ENCODE measurements at places on chromosomes 16 and 17.

DNA sequence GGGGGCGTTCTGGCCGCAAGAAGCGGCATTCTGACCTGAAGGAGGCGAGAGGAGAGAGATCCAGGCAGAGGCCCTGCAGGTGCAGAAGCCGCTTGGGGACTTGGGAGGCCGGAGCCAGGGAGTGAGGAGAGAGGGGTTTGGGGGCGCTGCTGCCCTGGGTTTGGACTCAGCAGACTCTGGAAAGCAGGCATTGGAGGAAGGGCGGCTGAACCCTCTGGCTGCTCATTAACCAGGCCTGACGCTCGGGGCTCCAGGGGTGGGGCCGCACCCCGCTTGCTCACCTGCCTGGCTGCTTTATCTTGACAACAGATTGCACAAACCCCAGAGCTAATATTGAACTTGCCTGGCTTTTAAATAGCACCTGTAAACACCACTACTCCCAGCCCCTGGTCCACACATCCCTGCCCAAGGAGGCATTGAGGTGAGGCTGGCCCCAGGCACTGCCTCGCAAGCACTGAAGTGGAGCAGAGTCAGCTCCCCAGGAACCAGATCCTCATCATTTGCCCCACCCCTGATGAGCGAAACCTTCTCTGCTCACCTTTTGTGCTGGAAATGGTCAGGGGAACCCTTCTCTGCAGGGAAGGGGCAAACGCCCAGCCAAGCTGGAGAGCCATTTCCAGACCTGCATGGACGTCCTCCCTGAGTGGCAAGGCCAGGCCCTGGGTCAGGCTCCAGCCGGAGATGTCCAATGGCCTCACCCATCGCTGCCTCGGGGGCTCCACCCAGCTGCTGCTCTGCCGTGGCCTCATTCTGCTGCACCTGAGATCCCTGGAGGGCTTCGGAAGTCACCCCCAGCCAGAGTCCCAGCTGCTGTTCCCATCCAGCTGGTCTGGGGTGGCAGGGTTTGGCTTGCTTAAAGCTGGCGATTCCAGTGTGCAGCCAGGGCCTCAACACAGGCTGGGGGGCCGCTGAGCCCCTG lies 190.2 kb upstream of the GSE1 start:
- DNase-seq, result no peak

DNA sequence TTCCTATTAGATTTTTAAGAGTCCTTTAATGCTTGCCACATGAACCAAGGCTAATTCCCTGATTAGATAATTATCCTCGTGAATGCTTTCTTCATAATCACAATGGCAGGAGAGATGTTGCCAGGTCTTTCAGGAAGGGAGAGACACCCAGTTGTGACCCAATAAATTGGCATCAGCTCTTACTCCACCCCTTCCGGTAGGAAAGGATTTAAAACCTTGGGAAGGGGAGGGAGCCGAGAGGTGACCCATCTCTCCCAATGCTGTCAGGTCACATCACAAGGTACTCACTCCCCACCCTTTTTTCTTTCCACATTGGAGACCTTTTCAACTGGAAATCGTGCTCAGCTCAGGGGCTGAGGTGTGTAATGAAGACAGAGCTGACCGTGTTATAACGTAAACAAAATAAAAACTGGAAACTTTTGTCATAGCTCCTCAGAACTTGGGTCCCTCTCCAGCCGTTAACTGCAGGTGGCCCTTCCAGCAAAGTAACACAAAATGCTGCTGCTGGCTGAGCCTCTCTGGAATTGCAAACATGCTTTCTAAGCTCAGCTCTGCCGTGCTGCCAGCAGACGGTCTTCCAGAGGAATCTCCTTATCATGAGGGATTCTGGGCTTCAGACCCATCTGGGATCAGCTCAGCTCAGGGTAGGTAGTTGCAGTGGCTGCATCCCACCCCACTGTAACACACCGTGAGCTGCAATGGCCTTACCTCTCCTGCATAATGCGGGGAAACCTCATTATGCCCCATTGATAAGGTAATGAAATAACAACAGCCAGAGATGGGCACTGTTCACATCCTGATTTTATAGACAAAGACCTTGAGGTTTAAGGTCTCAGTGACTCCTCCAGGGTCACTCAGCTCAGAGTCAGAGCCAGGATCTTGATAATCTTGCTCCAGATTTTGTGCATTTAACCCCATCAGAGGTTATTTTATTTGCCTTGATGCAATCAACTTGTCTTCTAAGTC lies 15.6 kb downstream of the TMEM100 start:
- DNase-seq, result no peak

GRCh38 chr16:66676599-66676998 lies 19.9 kb downstream of the CMTM4 start:
- no peak for DNase-seq

DNA sequence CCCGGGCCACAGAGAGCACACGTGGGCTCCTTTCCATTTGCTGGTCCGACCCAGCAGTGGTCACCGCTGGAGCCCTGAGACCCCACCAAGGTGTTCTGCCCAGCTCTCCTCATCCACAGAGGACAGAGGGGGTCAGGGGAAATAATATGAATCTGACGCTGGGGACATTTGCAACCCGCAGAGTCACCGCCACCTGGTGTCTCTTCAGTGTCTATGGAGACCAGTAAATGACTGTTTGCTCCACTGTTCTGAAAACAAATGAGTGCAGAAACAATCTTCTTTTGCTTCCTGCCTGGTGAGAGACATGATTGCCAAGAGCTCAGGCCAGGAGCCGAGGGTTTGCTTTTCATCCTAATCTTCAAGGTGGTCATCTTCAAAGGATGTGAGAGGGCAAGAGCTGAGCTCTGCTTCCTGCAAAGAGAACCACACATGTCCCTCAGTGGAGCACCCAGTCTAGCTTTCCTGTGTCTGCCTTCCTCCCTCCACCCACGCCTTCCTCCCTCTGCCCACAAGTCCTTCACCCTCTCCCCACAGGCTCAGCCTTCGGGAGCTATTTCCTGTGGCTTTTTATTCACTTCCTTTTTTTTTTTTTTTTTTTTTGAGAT lies 14.7 kb upstream of the KLHDC4 start:
- DNase-seq, result no peak

- no peak for DNase-seq
Measured at GRCh38 chr17:3891626-3892094, 1.2 kb downstream of the CAMKK1 start.

DNA sequence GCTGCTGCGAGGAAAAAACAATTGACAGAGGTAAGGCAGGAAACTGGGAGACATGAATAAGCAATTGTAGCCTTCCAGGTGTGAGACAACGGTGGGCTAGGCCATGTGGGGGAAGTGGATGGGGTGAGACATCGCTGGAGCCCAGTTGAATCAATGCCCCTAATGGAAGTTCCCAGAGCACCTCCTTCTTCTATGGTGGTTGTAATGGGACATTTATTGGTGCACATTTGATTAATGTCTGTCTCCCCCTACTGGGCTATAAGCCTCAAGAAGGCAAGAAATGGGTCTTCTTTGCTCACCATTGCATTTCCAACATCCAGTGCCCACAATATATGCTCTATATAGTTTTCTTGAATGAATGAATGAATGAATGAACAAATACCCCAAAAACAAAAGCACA lies 22.7 kb upstream of the CD300E start:
- DNase-seq, result no peak

DNA sequence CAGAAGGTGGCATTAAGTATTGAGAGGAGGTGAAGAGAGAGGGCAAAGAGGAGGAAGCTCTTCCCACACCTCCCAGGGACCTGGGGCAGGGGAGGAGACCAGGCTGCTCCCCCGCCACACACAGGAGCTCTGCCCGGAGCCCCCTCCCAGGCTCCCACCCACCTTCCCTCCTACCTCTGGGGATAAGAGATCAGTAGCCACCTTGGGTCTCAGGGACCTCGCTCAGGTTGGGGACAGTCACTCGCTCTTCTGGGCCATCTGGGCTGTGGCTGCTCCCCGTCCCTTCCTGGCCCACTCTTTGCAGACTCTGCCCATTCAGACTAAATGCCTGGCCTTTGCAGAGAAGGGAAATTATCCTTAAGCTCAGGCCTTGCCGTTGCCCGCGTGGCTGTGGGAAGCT lies 14.9 kb upstream of the C16orf74 start:
- DNase-seq, result no peak

DNA sequence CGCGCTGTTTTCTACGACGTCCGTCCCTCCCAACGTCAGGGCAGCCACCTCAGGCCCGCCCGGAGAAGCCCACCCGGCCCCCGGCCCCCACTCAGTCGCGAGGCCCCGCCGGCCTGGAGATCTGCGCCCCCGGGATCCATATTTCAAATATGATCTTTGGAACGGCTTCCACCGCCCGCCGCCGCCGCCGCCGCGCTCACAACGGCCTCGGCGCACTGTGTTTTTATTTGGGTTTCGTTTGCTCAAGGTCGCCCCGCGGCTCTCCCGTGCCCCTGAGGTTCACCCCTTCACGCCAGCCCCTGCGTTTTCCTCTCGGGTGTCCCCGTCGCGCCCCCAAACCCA lies 4.2 kb upstream of the CBX4 start:
- DNase-seq, result no peak

DNA sequence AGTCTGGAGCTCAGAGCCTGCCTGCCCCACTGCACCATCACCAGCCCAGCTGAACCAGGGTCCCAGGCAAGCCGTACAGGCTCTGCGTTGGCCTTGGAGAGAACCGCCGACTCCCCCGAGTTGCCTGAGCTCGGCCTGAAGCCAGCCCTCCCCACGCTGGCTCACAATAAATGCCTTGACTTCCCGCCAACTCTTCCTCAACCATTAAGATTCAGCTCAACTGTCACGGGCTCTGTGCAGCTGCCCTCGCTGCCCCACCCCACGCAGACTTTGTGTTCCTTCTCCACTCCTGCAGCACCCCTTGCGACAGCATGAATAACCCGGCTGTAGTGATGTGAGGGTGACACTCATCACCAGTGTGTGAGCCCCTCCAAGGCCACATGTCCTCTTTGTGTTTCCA lies 4.8 kb upstream of the QPRT start:
- no peak for DNase-seq

DNA sequence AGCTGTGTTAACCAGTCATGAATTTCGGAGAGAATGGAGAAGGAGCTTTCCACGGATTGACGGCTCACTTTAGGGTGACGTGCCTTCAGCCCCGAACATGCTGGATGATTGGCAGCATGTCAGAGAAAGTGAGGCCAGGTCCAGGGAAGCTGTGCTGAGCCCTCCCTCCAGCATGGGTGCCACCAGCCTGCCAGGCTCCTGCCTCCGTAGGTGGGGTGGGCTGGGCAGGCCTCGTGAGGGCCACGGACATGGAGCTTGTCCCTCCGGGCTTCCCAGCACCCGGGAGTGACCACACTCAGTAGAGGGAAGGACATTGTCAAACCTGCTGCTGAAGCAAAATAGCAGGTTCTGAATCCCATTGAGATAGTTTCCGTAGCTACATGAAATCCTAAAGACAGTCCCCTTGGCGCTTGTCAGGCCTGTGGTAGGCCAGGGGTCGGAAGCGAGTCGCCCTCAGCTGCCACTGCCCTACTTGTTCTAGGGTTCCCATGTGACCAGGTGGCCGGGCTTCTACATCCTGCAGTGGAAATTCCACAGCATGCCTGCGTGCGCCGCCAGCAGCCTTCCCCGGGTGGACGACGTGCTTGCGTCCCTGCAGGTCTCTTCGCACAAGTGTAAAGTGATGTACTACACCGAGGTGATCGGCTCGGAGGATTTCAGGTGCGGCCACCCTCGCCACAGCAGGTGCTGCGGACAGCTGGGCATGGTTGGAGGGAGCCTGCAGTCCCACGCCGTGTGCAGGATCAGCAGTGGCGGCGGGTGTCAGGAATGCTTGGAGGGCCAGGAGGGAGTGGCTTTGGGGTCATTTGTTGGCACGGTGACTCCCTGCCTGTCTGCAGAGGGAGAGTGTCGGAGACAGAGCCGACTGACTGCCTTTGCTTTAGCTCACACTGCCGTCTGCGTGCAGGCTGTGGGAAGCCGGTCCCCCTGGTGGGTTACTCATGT lies 72.3 kb downstream of the SEC14L1 start:
- no peak for DNase-seq

DNA sequence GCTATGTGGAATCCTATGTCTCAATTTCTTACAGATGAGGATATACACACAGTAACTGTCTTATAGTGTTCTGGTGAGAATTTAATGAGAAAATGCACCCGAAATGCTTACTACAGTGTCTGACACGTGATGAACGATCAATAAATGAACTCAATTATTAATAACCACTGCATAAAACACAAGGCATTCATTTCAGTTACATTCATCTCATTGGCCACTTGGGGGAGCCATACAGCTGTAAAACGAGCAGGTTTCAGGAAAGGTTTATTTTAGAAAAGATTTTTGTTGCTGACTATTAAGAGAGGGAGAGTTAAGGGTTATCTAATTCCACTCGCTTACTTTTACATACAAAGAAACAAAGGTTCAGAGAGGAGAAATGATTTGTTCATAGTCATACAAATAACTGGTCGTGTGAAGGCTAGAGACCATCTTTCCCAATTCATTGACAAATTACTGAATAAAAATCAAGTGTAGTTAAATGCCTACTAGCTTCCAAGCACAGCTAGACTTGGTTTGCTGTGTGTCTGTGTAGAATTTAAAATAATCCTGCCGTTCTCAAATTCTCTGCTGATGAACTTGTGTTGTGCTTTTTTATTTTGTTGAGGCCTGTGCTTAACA lies 160.1 kb downstream of the MAP2K4 start:
- peak; percentile 42 for DNase-seq

DNA sequence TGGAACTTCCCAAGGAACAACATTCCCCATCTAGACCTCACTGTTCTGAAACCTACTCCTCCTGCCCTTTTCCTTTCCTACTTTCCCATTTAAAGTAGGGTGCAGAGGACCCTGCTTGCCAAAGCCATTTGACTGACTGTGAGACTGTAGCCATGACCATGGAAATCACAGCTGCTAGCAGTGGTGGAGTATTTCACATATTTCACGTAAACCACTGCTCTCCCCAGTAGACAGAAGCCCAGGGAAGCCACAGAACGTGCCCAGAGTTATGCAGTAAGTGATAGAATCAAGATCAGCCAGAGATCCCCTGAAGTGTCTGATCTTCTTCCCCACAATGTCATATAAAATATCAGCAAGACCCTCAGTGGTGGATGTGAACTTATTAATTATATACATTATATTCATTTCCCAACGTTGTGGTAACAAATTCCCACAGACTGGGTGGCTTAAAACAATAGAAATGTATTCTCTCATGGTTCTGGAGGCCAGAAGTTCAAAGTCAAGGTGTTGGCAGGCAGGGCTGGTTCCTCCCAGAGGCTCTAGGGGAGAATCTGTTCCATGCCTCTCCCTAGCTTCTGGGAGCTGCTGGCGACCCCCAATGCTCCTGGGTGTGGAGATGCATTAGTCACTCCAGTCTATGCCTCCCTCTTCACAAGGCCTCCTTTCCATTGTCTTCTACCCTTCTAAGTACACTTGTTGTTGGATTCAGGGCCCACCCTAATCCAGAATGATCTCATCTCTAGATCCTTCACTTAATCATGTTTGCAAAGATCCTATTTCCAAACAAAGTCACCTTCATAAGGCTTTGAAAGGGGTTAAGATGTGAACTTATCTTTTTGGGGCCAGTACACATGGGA lies 20.7 kb upstream of the PRM1 start:
- no peak for DNase-seq

- DNase-seq, result no peak
Measured at GRCh38 chr17:7437950-7438614, 1.2 kb upstream of the FGF11 start.
